SK-N-SH treated with all-trans-retinoic acid at 6 μM for 48 hours (cell line): ENCODE measurements at places on chromosomes 12 and 14.

- peak; percentile 46; the same call in 1 of the 3 replicates for ATAC-seq
These were observed 80.4 kb downstream of the EML1 start for GRCh38 chr14:99873653-99874052.

- no peak for ATAC-seq
These were observed 51.1 kb upstream of the C14orf180 start for GRCh38 chr14:104528496-104528895.

DNA sequence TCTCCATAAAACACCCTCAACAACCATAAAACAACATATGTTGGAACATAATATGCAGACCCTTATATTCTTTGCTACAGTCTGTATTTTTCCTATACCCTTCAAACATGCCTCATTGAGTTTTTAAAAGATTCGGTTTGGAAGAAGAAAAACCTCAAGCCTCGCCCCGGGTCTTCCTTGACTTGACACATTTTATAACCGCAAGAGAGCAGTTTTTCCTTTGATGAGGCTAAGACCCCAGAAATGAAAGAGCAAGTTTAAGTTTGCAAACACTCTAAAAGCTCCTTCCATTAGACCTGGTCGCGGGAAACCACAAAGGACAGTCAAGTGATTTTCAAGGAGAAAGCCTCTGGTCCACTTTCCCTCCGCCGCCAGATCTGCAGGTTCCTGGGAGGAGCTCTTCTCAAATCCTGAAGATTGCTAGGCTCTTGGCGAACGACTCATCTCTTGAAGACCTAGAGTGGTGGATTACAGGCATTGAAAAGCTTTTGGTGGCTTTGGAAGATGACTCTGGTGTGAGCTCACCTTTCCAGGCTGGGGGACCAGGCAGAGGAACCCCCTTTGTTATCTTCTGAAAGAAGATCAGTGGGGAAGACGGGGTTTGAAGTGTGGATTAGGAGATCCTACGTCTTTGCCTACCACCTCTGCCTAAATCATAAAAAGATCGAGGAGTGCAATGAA, at the start of gene ASCL4:
TSS of gene ASCL4 (plus strand) at position 356 of the 681 bp plus-strand sequence. CDS start 515 bp downstream, outside the sequence.
- ATAC-seq, result no peak

DNA sequence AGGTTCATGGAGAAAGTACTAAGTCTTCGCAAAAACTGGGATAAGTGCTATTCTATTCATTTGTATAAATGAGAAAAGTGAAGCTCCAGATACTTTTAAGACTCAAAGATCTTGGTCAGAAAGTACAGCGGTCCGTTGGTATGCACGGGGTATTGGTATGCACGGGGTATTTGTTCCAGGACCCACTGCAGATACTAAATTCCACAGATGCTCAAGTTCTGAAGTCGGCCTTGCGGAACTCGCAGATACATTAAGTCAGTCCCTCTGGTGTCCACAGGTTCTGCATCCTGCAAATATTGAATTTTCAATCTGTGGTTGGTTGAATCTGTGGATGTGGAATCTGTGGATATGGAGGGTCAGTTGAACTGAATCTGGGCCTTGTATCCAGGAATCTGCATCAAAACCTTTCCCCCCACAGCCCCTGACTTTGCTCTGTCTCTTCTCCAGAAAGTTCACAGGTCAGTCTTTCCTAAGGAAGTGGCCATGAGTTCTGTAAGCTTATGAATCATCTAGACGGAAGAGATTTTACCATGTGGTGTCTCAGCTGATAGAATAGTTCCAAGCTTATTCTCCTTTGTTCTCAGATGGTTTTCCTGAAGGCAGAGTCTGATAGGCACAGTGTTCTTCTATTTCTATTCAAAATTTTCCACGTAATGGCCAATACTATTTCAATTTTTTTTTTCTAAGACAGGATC, 274.7 kb downstream of the NEDD1 start:
- no peak for ATAC-seq

GRCh38 chr12:96400631-96401075, 414 bp upstream of the CDK17 start:
- ATAC-seq, result peak; percentile 16
